ENCODE measurements at places on chromosomes 4 and X.

DNA sequence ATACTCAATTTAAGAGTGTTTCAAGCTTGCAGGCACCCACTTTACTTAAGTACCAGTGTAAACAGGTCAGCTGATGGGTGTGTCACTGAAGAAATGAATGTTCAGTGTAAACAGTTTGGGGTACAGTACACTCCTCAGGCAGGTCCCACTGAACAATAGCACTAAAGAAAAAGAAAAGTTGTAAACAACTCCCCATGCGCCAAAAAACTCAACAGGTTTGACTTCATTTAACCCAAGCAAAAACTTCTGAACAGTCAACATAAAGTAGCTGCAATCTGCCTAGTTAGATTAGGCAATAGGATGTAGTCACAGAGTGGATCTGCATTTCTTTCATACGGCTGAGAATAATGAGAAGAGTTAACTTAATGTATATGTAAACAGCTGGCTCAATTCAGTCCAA, 93.2 kb downstream of the FAM13A start:
- peak; percentile 24 for DNase-seq

DNA sequence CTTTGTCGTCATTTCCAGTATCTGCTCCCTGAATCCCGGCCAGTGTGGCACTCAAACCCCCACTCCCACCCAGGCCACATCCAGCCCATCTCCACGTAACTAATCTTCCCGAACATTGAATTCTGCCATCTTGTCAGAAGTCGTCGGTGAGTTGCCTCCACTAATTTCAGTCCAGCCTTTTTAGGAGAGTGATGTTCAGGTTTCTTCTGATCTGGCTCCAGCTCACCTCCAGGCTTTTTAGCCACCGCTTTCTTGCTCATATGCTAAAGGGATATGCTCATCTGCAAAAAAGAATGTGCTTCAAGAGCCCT, 1.3 kb downstream of the TMEM165 start:
- DNase-seq = no peak

GRCh38 chr4:105474099-105474518, 247 bp upstream of the PPA2 start:
- DNase-seq = no peak

DNA sequence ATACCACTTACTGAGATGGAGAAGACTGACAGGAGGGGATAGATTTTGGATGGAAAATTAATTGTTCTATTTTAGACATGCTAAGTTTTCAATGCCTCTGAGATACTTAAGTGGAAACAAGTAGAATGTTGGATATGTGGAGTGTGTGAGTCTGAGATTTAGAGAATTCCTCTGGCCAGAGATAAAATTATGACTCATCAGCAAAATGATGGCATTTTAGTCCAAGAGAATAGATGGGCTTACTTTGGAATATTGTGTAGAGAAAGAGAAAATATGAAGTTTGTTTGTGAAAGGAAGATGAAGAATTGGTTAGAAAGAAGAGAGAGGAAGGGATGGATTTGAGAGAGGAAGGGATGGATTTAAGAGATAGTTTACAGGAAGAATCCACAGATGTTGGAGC, 108.6 kb upstream of the PPP1R2C start:
- no peak for DNase-seq

GRCh38 chr4:78613522-78614321, 62.2 kb downstream of the ANXA3 start:
- DNase-seq = no peak

- no peak for DNase-seq
Observed at GRCh38 chr4:38683276-38683675, 19.3 kb downstream of the KLF3 start.

GRCh38 chr4:83118869-83119268, 4.3 kb upstream of the PLAC8 start:
- DNase-seq = no peak

DNA sequence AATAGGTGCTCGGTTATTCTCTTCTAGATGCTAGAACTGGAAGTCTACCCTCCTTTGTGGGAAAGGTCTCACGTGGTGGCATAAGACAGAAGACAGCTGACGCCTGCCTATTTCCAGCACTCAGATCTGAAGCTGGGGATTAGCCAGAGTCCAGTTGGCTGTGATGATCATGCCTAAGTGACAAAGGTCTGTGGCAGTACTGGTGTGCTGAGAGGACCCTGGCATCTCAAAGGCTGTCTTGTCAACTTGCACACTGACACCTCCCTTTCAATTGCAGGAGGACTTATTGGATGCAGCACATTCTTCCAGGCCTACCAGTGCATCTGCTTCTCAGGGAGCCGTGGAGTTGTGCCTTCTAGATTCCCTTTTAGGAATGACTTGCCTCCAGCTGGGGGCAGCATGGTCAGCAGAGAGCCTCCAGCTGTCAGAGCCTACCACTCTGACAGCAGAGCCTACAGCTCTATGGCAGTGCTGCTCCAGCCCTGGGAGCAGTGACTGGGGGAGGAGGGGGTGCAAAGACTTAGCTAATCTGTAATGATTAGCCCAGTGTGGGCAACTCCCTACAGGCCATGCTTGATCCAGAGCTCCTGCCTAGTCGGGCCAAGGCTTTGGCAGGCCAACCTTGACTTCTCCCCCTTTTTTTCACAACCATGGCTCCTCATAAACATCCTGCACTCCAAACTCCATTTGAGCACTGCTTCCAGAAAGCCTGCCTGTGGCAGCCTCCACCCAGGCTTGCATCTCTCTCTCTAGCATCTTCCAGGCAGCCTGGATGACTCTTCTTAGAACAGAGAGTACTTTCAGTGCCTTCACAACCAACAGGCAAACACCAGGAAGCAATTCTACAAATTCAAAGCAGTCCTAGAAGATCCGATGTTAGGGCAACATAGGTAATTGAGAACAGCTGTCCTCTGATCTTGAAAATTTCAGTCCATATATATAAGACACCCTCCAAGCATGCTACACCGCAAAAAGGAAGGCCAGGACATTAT, 13.8 kb upstream of the FGFBP2 start:
- DNase-seq = no peak

- DNase-seq = no peak
Observed at GRCh38 chr4:176957353-176958118, 164.8 kb upstream of the VEGFC start.

- DNase-seq = no peak
Observed at GRCh38 chr4:152162331-152162697, 373.6 kb downstream of the FBXW7 start.

GRCh38 chr4:3516836-3517730, 15.1 kb downstream of the LRPAP1 start:
- DNase-seq = no peak

DNA sequence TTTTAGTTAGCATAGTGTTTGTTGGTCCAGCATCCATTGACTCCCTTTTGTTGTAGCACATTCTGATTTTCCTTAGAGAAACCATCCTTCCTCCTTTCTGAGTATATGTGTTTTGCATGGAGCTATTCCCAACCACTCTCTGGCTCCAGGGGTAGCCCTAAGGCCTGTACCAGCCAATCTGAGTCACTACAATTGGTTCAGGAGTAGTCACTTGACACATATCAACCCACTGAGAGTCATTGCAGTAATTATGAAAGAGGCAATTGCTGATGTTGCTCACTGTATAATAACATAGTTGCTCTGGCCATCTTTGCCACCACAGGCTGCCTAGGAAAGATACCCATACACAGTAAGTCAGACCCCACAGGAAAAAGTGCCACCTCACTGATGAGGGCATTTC, 71.2 kb upstream of the GRID2 start:
- no peak for DNase-seq

DNA sequence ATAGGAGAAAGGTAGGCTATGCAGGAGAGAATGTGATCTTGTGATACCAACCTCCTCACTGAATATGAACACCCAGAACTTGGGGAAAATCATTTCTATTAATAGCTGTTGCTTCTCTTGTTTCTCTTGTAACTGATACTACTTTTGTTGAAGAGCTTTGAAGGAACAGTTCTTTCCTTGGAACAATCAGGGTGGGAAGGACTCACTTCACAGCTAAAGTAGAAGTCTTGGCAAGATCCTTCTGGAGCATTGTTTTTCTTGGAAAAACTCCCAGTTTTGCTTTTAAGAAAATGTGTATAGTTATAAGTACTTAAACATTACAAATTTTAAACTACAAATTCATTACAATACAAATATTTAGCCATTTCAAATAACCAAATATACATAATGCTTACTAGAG, 19.1 kb upstream of the XK start:
- DNase-seq = no peak

GRCh38 chrX:19237901-19238300, 105.8 kb upstream of the PDHA1 start:
- no peak for DNase-seq

Measured in NCI-H510A (cell line).